Activated T-cell treated with anti-CD3 and anti-CD28 coated beads, Interleukin-2, amount 50 U/mL, for 4 hours (primary cell): ENCODE measurements at places on chromosomes 3 and 15. TPM values are rescaled to one million over a fixed set of nuclear protein-coding genes. Genes with fewer than 3 reads are reported as not detected.
A peak's percentile ranks its signal among the peaks of the same experiment; 100 is the strongest.

- peak; percentile 65 for DNase-seq
Measured at GRCh38 chr3:52216585-52217408, 8.6 kb downstream of the TLR9 start.

DNA sequence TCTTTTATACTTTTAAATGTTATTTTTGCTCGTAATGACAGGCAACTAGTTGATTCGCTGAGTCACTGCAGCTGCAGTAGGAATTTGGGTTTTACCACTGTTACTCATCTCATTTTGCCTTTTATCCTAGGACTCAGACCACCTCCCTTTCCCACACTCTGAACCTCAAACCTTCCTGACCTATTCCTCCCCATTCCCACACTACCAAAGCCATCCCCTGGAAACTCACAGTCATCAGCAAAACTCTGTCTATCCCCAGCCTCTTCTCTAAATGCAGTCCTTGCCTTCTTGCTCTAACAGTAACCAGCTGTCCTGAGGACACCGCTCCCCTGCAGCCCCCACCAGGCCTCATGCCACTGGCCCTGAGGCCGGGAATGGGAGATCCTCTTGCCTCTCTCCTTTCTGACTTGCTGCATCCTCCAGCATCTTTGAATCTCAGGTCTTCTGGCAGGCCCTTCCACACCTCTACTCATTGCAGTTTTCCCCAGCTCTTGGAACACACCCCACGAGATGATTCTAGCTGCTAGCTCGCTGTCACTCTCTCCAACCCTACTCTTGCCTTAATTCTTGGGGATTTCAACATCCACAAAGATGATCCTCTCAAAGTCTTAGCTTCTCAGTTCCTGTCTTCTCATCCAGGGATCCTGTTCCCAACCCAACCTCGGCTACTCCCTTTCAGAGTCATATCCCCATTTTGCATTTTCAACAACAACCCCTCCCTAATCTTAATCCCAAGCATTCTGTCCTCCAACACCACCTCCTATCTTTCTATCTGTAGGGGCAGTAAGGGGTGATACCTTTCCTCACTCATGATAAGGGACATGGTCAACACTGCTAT is 55.9 kb upstream of the C3orf80 start:
- DNase-seq = no peak

GRCh38 chr3:128787256-128788253 is 61.6 kb downstream of the RAB7A start:
- peak; percentile 20 for DNase-seq

GPR15 gene
- 1.5 TPM for total RNA-seq

DNA sequence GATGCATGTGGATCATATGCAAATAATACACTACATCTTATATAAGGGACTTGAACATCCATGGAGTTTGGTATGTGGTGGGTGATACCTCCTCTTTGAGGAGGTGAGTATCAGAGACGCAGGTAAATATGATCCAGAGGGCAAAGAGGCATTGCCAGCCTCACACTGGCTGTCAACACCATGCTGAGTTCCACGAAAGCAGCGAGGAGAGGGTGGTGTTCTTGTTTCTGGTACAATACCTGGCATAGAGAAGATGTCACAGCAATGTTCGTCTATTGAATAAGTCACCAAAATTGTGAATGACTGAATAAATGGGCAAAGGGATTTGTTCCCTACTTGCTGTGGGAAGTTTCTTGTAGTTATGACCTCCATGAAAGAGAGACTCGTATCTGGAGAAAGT is 182.2 kb downstream of the SNRPN start:
- DNase-seq = no peak

DNA sequence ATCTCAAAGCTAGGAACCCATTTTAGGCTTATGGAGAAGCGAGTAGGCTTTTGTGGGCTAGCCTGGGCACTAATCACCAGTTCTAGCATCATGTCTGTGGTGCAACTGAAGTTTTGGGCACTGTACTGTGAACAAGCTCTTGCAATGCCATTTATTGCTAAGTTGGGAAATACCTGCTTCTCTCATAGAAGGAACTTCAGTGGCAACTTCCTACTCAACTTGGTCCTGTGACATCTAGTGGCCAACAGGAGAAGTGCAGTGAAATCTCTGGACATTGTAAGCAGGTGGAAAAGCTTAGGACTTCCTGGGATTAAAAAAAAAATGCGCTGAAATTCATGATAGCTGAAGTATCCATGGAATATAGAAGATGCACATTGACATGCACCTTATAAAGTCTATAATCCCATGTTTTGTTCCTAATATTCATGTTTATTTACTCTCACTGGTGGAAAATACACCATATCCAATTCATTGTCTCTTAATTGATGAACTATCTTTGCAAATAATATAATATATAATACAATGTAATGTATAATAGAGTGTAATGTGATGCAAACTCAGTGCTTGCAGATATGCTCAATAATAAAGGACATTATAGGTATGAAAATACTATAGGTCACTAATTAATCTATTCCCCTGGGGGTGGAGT is 6.5 kb upstream of the ALDH1A3 start:
- DNase-seq = peak; percentile 31

DNA sequence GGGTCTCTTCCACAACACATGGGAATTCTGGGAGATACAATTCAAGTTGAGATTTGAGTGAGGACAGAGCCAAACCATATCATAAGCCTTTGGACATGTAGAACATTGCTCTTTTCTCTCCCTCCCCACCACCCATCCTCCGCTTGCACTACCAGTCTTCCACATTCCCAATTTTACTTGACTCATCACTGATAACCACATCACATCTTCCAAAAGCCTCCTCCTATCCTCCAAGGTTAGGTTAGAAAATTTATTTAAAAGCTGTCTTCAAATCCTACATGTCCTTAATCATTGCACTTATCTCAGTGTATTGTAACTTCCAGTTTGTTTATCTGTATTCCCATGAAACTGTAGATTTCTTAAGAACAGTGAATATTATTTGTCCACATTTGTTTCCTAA is 10.4 kb downstream of the ZBED2 start:
- DNase-seq = no peak

- no peak for DNase-seq
Measured at GRCh38 chr15:38745126-38745525, 180.5 kb upstream of the RASGRP1 start.

- no peak for DNase-seq
Measured at GRCh38 chr3:170695486-170696064, 109.7 kb upstream of the SLC7A14 start.

GRAMD2A gene
- not detected for total RNA-seq

- no peak for DNase-seq
Measured at GRCh38 chr3:3801494-3801841, 2.2 kb downstream of the LRRN1 start.

ZNF280D gene
- total RNA-seq = 15.3 TPM

GRCh38 chr3:18717598-18717997 is 292.5 kb upstream of the SATB1 start:
- DNase-seq = no peak

DNA sequence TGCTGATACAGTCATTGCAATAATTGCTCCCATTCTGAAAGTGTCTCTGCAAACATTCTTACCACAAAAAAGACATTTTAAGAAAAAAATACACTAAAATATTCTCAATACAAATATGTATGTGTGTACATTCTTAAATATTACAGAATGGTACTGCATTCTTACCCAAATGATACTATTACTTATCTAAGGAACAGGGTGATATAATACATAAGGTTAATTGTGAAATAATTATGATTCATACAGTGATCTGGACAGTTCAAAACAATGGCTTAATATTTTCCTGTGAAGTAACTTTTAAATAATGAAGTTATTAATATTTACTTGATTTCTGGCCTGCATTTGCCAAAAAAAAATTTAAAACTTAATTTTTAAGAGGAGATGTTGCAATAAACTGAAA is 694.6 kb downstream of the TUSC7 start:
- no peak for DNase-seq

SCN11A gene
- not detected for total RNA-seq

ATP13A5 gene
- total RNA-seq = not detected

DNA sequence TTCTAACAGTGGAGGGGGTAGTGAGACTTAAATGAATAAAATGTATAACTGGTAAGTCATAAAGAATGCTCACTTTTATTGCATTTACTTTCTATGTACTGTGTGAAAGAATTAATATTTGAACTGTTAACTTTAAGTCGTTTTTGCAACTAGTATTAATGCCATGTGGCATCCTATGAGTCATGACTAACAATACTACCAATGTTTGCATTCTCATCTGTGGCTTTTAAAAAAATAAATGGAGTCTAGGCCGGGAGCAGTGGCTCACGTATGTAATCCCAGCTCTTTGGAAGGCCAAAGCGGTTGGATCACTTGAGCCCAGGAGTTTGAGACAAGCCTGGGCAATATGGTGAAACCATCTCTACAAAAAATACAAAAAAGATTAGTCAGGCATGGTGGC is 5.2 kb downstream of the C3orf49 start:
- no peak for DNase-seq

GRCh38 chr15:68787609-68788263 is 33.0 kb downstream of the ANP32A start:
- no peak for DNase-seq

- no peak for DNase-seq
Measured at GRCh38 chr15:45221967-45222366, 30.1 kb upstream of the SLC28A2 start.

GRCh38 chr3:153247331-153248330 is 85.6 kb downstream of the RAP2B start:
- no peak for DNase-seq

DNAJB11 gene
- total RNA-seq = 88.5 TPM

- DNase-seq = peak; percentile 52
Measured at GRCh38 chr3:67655364-67656121, 1.1 kb upstream of the SUCLG2 start.

SKOR1 gene
- total RNA-seq = 0.33 TPM

DNA sequence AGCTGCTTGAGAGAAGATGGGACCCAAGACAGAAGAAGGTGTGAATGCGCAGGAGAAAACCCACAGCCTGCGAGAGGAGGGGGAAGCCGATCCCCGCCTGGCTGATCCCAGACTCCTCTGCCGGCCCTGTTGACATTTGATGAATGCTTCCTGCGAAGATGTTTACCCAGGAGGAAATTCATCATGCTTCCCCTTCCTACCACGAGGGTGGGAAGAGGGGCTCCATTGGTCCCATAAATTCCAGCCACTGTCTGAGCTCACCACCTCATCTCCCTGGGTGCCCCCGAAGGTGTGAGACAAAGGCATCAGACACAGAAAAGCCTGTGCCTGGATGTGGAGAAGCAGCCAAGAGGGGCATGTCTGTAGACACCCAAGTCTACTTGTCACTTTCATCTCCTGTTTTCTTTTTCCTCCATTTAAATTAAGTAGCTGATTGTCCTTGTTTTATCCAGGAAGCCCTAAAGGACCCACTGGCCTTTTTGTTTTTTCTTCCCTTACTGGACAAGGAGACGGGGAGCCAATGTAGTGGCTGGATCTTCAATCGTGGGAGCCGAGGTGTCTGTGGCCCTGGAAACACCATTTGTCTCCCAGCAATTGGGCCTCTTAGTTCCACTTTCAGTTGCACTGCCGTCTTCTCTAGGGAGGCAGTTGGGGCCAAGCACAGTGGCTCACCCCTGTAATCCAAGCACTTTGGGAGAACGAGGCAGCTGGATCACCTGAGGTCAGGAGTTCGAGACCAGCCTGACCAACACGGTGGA is 95.3 kb upstream of the HES1 start:
- DNase-seq = no peak

- no peak for DNase-seq
Measured at GRCh38 chr3:44954962-44955361, 21.0 kb downstream of the ZDHHC3 start.

- no peak for DNase-seq
Measured at GRCh38 chr3:123315271-123315595, 113.5 kb downstream of the SEC22A start.

SOX14 gene
- not detected for total RNA-seq

TMEM207 gene
- total RNA-seq = not detected

DNA sequence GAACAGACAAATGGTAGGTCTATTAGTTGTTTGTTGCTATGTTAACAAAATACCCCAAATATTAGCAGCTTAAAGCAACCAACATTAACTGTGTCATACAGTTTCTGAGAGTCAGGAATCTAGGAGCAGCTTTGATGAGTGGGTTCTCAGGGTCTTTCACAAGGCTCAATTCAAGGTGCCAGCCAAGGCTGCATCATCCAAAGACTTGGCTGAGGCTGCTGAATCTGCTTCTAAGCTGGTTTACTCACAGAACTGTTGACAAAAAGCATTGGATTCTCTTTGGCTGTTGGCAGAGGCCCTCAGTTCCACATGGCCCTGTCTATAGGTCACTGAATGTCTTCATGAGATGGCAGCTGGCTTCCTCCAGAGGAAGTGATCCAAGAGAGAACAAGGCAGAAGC is 40.3 kb upstream of the TSC22D2 start:
- no peak for DNase-seq

- DNase-seq = no peak
Measured at GRCh38 chr3:38018296-38019266, 10.9 kb downstream of the PLCD1 start.

GRCh38 chr3:71905426-71905825 is 120.5 kb upstream of the PROK2 start:
- no peak for DNase-seq

GRCh38 chr3:71146673-71147072 is 436.9 kb downstream of the FOXP1 start:
- no peak for DNase-seq

- DNase-seq = no peak
Measured at GRCh38 chr15:26866298-26867199, at the start of gene GABRA5. GABRA5 (plus strand) TSS chr15:26867062; CDS start chr15:26869249, 2,187 bp downstream.

DNA sequence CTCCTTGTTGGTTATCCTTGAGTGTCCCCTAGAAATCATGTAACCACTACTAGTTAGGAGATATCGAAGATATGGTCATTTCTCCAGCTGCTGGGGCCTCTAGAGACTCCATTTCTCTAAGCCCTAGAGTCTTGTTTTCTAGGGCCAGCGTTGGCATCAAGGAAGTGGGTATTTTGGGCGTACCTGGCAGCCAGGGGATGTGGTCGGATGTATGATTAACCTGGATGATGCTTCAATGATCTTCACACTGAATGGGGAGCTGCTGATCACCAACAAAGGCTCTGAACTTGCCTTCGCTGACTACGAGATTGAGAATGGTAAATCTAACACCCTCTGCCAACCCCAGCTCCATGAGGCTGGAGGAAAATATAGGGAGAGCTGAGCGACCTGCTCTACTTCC is 325.5 kb downstream of the RYR3 start:
- DNase-seq = no peak

ARHGAP31 gene
- 22.0 TPM for total RNA-seq

DNA sequence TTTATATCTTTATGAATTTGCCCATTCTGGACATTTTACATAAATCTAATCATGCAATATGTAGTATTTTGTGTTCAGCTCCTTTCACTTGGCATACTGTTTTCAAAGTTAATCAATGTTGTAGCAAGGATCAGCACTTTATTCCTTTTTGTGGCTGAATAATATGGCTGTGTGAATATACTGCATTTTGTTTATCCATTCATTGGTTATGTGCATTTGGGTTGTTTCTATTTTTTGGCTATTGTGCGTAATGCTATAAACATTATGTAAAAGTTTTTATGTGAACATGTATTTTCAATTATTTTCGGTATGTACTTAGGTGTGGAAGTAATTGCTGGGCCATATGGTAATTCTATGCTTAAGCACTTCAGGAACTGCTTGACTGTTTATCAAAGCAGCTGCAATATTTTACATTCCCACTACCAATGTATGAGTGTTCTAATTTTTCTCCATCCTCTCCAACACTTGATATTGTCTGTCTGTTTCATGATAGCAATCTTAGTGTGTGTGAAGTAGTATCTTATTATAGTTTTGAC is 101.3 kb upstream of the P2RY1 start:
- no peak for DNase-seq

GRCh38 chr3:47161983-47162696 is 1.8 kb downstream of the SETD2 start:
- DNase-seq = no peak

- no peak for DNase-seq
Measured at GRCh38 chr3:180911876-180912303, 580 bp upstream of the FXR1 start.

GRCh38 chr3:107816107-107816506 is 274.7 kb downstream of the CD47 start:
- no peak for DNase-seq

MKRN3 gene
- total RNA-seq = 3.8 TPM
